ENCODE measurements at places on chromosomes 6 and 20.
A peak's percentile ranks its signal among the peaks of the same experiment; 100 is the strongest.

DNA sequence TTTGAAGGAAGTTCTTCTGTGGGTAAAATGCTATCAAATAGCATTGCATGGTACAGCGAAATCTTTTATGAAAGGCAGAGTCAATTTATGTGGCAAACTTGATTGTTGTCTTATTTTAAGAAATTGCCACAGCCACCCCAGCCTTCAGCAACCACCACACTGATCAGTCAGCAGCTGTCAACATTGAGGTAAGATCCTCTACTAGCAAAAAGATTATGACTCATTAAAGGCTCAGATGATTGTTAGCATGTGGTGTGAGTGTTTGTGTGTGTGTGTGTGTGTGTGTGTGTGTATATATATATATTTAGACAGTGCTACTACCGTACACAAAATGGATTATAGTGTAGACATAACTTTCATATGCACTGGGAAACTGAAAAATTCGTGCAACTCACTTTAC, 27.8 kb downstream of the LRRN4 start:
- DNase-seq, result no peak

GRCh38 chr20:4894981-4895381, 106.3 kb downstream of the SLC23A2 start:
- no peak for DNase-seq

DNA sequence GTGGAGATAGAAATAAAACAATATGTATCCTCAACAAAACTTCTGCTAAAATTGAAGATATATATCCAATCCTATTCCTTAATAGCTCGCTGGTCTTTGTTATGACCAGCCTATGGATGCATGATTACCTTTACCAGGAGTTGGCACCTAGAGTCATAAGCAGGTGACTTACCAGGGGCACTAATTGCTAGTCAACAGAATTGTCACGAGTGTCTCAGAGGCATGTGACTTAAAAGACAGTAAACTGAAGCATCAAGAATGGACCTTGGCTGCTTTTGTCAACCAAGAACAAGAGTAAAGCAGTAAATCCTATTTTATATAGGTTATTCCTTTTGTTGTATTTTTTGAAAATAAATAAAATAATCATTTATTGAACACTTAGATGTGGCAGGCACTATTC, 115.4 kb downstream of the MYO6 start:
- no peak for DNase-seq

GRCh38 chr6:113047932-113048331, 700.8 kb downstream of the RFPL4B start:
- no peak for DNase-seq

- no peak for DNase-seq
Measured at GRCh38 chr6:134642279-134642678, 307.6 kb downstream of the ALDH8A1 start.

DNA sequence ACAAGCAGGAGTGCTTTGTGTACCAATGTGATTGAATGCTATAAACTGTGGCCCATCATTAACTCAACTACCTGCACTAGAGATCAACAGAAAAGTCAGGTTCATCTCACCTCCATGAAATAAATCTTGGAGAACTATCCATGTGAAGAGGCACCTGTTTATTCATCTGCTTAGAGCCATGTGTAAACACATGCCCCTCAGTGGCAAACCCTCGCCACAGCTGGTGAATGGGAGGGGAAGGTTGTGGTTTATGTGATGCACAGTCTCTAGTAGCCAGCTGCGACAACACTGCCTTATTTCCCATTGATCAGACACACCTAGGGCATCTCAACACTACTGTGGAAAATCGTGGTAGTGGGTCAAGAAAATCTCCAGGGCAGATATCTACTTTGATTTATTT, 640.2 kb downstream of the PTPRT start:
- DNase-seq, result no peak

GRCh38 chr6:7196685-7197283, 89.0 kb downstream of the RREB1 start:
- DNase-seq, result no peak

GRCh38 chr6:169639653-169640278, 62.1 kb downstream of the WDR27 start:
- DNase-seq, result no peak

GRCh38 chr6:82603871-82604270, 240.3 kb downstream of the TPBG start:
- no peak for DNase-seq

DNA sequence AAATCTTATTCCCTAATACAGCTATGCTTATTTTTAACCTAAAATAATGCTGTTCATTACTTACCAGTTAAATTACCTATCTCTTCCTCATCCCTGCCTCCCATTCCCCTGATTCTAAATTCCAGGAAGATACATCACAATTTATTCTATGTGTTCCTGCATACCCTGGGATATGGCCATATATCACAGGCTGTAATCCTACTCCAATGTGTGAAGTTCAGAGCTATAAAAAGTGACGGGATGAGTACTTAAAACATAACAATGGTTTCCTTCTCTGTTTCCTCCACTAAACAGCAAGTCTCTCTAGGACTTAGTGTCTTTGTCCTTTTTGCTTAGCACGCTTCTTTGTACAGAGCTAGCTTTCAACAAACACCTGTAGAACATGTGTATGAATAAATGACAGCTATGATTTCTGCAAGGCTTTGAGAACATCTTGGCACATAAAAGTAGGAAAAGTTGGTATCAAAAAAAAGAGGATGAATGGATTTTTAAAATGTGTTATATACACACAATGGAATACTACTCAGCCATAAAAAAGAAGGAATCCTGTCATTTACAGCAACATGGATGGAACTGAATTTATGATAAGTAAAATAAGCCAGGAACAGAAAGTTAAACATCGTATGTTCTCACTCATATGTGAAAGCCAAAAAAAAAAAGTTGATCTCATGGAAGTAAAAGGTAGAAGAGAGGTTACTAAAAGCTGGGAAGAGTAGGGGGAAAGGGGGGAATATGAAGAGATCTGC, 45.8 kb downstream of the SESN1 start:
- DNase-seq, result no peak

DNA sequence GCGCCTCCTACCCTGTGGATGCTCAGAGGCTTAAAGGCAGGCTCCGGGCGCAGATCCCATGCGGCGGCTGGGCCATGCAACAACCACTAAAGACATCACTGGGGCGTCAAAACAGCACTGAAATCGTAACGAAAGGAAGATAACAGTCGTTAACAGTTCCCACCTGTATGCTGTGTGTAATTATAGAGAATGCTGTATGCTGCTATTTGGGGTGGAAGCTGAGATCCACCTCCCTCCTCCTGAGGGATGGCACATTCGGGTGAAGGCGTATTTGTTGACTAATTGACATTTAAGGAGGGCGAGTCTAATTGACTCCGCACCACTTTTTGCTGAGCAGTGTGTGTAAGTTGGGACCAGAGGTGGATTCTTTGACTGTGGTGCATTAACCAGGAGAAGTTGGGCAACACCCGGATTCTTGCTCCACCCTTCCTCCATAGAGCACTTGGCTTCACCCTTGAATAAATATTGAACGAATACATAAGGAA, 687 bp downstream of the SLC35A1 start:
- peak; percentile 58 for DNase-seq

GRCh38 chr6:81003894-81004293, 748.6 kb downstream of the TENT5A start:
- no peak for DNase-seq

GRCh38 chr6:37168811-37169495, 999 bp upstream of the PIM1 start:
- peak; percentile 84 for DNase-seq

DNA sequence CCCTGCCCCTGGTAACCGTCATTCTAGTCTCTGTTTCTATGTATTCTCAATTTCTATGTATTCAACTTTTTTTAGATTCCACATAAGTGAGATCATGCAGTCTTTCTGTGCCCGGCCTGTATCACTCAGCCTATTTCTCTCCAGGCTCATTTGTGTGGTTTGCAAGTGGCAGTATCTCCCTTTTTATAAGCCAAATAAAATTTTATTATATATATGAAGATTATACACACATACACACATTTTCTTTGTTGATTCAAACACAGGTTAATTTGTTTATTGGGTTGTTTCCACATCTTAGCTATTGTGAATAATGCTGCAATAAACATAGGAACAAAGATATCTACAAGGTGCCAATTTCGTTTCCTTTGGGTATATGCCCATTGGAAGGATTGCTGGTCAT, 571.7 kb downstream of the DHX35 start:
- DNase-seq, result no peak

DNA sequence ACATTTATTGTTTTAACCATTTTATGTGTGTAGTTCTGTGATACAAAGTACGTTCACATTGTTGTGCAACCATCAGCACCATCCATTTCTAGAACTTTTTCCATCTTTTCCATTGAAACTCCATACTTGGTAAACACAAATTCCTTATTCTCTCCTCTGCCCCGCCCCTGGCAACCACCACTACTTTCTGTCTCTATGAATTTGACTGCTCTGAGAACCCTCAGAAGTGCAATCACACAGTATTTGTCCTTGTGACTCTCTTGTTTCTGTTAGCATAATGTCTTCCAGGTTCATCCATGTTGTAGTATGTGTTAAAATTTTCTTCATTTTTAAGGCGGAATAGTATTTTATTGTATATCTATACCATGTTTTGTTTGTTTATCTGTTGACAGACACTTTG, 56.9 kb downstream of the DHX35 start:
- no peak for DNase-seq

DNA sequence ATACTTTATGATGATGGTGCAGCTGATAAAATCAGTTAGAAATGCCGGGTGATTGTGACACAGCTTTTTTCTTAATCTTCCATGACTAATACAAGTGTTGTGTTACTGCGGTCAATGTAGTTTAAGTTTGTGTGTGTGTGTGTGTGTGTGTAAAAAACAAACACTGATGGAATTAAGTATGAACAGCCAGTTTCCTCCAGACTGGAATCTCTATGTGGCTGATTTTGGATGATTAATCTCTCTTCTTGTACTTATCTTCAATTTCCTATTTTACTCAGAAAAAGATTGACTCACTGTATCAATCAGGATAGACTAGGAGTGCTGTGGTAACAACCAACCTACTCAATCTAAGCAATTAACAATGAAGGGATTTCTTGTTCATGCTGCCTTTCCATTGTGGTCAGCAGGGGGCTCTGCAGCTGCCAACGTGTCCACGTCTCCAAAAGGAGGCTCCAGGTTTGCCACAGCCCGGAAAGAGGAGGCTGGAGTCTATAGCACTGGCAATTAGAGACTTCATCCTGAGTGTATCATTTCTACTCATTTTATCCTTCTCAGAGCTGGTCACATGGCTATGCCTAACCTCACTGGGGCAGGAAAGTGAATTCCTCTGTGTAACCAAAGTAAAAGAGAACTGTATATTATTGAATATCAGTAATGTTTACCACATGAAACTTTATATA, 107.7 kb downstream of the CD109 start:
- DNase-seq, result peak; percentile 67

- peak; percentile 13 for DNase-seq
Measured at GRCh38 chr6:132058975-132059374, 107.8 kb upstream of the CCN2 start.

DNA sequence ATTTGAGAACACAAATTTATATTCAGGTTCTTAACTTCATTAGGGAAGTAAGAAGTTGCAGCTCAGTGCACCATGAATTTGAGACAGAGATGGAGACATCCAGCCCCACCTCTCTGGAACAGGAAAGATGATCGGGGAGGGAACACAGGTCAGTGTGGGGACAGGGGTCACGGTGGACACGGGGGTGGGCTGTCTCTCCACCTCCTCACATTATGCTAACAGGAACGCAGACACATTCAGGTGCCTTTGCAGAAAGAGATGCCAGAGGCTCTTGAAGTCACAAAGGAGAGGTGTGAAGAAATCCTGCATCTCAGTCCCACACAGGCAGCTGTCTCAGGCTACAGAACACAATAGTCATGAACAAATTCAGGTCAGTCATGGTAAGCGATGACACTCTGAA, 3.1 kb downstream of the HLA-C start:
- no peak for DNase-seq

GRCh38 chr6:138203315-138203714, 15.0 kb downstream of the PBOV1 start:
- no peak for DNase-seq

DNA sequence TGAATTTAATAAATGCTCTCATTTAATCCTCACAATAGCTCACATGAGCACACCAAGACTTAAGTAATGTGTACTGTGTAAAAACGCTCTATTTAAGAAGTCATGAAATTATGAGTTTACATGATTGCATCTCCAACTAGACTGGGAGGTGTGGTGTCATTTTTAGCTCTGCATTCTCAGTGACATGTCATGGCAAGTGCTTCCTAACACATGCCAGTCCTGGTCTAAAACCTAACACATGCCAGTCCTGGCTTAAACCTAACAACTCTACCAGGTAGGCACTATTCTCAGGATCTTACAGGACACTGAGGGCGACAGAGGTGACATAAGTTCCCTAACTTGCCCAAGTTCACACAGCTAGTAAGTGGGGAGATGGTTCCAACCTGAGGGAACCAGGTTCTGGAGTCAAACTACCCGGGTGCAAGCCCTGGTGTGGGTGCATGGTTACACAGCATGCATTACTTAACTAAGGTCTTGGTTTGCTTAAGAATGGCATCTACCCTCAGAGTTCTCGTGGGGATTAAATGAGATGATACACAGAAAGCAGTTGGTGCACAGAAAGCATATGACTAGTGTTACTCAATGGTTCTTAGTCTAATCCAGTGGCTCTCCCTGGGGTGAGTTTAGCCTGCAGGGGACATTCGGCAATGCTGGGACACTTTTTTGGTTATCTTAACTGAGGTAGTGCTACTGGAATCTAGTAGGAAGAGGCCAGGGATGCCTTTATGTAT, 14.7 kb downstream of the CLDN20 start:
- DNase-seq, result no peak

GRCh38 chr6:20160541-20161283, 51.6 kb downstream of the MBOAT1 start:
- peak; percentile 21 for DNase-seq

- no peak for DNase-seq
Measured at GRCh38 chr20:44730441-44730840, 15.2 kb upstream of the KCNK15 start.

GRCh38 chr20:38789503-38790199, 15.8 kb upstream of the PPP1R16B start:
- peak; percentile 49 for DNase-seq

- DNase-seq, result no peak
Measured at GRCh38 chr6:11141295-11141694, 29.8 kb upstream of the ERVFRD-1 start.

DNA sequence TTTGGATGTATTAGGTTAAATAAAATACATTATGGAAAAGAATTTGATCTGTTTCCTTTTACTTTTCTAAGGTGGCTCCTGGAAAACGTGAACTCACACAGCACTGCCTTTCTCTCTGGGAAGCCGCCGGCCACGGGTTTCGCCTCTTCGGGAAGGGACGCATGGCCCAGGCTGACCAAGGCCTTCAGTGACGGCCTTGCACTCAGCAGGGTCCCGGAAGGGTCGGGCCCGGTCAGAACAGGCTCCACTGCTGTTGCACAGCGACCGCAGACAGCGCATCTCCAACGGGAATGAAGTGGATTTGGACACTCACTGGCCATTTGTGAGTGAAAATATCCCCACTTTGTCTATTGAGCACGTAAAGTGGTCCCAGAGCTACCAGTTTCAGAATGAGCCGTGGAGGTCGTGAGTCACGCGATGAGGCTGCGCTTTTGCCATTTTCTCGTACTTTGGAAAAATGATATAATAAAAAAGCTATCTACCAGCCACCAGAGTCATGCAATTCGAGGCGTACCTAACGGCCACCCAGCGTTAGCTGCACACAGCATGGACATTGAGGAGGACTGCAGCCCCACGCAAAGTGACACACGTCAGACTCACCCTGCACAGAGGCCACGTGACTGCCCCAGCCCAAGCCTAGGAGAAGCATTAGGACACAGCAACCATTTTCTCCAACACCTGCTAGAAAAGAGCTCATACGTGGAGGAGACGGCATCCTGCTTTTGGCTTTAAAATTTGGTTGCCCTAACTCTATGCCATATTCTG, 244.3 kb downstream of the TTLL2 start:
- DNase-seq, result no peak
